ENCODE measurements at places on chromosomes 2 and 18.

- no peak for DNase-seq
Observed at GRCh38 chr18:23341383-23341782, 111.7 kb upstream of the RIOK3 start.

DNA sequence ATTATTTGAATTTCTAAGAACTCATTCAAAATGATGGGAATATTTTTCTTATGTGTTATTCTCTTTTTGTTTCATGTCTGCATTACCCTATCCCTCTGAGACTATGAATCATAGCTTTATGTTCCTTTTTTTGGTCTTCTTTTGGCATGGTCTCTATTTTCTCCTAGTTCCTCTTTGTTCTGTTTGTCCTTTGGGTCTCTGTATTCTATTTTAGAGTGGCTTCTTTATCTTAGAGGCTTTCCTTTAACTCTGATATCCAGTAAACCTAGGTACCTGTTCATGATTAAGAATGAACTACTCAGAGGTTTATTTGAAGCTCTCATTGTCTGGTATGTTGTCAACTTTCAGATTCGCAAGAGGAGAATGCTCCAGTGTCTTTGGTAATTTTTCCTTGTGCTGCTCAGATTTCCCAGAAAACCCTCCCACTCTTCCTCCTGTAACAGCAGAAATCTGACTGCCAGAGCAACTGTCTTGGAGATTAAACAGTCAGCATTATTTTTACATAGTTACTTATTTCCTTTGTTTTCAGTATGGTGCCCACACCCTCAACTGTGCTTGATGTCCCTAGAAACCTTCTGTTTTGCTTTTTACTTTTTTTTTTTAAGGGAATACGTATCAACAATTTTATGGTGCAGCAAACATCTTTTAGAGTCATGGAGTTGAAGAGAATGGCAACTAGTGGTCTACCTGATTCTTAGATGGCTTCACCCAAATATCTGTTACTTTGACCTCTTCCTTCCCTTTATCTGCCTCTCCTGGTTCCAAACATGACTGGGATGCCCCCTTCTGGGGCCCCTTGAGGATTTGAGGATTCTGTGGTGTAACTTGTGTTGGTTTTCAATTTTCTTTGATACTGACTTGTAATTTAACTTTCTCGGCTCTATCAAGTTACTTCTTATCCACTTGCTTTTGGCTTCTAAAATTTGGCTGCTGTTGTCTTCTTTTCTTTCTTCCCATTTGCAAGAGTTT lies 92.0 kb downstream of the DPP10 start:
- DNase-seq: peak; percentile 5

DNA sequence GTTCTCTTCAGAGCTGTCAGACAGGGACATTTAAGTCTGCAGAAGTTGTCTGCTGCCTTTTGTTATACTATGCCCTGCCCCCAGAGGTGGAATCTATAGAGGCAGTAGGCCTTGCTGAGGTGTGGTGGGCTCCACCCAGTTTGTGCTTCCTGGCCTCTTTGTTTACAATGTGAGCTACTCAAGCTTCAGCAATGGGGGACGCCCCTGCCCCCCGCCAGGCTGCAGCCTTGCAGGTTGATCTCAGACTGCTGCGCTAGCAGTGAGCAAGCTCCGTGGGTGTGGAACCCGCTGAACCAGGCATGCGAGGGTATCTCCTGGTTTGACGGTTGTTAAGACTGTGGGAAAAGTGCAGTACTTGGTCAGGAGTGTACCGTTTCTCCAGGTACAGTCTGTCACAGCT lies 24.0 kb upstream of the PAIP2B start:
- no peak for DNase-seq

DNA sequence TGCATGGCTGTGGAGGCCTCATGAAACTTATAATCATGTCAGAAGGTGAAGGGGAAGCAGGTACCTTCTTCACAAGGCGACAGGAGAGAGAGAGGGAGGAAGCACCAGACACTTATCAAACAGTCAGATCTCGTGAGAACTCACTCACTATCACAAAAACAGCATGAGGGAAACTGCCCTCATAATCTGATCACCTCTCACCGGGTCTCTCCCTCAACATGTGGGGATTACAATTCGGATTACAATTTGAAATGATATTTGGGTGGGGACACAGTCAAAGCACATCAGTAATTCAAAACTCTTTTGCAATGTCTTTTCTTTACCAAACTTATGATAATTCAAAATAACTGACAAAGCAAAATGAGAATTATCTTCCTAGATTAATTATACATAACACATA lies 8.5 kb upstream of the CCDC68 start:
- no peak for DNase-seq

DNA sequence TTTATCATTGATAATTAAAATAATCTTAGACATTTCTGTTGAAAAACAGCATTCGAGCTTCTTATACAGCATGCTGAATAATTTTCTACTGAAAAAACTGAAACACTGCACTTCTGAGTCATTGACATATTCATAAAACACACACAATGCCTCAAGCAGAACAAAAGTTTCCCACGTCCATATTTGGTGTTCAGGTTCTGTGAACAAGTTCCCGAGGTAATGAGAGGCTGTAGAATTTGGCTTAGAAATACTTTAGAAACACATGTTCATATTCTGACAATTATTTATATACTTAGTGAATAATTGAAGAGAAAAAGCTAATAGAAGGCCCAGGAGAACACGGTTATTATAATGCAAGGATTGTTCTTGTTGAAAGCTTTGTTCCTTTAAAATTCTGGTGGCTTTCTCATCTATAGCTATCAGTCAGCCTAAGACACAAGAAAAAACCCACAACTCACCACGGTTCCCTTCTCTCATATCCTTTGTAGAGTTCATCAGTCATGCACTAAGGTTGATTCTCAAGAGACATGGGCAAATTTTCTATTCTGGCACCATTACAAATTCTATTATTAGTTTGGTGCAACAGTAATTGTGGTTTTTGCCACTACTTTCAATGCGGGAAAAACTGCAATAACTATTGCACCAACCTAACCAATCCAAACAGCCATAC lies 194.4 kb downstream of the TMX3 start:
- no peak for DNase-seq

DNA sequence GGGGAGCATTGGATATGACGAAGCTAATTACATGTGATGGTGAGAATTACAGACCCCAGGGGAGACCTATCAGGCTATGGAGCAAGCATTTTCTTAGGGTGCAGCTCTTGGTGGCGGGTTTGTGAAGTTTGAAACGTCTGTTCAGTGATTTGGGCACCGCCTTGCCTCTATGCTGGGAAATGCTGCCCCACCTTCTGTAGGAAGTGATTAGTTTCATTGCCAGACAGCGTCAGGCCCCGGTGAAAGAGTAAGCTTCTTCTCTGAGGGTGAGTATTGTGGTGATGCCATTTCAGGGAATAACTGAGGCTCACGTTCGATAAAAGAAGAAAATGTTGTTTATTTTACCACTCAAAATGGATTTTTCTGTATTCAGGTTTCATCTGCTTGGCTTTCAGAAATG lies 186.2 kb upstream of the CDH2 start:
- no peak for DNase-seq

GRCh38 chr18:26631135-26631534 lies 82.8 kb upstream of the KCTD1 start:
- DNase-seq: no peak

DNA sequence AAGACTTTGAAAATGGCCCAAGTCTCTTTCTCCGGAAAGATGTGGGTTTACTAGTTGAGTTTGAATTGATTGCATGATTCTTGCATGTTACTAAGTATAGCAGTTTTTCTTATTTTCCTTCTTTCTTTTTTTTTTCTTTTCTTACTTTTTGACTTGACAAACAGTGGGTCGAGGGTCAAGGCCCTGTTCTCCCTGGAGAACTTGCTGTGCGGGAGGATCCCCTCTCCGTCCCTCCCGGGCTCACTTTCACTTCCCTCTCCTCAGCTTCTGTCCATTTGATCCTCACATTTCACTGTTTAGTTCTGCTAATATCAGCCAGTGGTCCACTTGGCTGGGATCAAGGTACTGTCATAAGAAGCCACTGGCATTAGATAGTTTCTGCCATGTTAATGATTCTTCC lies 767.4 kb downstream of the TDRD15 start:
- DNase-seq: no peak

- no peak for DNase-seq
Observed at GRCh38 chr2:168241208-168241607, 6.2 kb downstream of the STK39 start.

- DNase-seq: no peak
Observed at GRCh38 chr2:43333656-43334144, 107.3 kb upstream of the ZFP36L2 start.

GRCh38 chr18:26821181-26821580 lies 44.3 kb downstream of the AQP4 start:
- no peak for DNase-seq

DNA sequence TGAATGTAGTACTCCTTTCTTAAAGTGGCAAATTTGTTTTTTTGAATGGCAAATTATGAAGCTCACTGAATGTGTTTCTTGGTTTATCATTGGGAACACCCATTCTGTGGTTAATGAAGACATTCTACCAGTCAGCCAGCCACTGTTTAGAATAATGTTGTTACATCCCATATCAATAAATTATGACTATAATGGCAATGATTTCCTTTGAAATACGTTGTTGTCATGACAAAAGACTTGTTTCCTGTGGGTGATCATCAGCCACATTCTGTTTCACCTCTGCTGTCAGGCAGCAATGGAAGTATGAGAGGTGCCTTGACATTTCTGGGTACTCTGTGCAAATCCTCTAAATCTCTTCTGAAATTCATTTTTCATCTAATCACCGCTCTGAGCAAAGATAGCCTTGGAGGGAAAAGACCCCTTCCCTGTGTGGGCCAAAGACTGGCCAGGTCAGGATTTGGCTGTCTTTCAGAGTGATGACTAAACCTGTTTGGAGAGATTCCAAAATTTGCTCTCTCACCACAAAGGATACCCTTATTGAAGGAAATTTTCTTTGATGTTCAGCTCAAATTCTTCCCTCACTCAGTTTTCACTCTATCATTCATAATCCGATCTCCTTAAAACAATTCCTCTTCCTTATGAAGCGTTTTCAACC lies 869.2 kb downstream of the BCL11A start:
- DNase-seq: no peak

GRCh38 chr2:97992836-97993825 lies 2.6 kb downstream of the TMEM131 start:
- no peak for DNase-seq

- no peak for DNase-seq
Observed at GRCh38 chr18:26566874-26567555, 18.7 kb upstream of the KCTD1 start.

GRCh38 chr2:71705171-71705960 lies 252.0 kb downstream of the DYSF start:
- DNase-seq: no peak

GRCh38 chr2:131016826-131017741 lies 76.2 kb downstream of the FAM168B start:
- DNase-seq: no peak

DNA sequence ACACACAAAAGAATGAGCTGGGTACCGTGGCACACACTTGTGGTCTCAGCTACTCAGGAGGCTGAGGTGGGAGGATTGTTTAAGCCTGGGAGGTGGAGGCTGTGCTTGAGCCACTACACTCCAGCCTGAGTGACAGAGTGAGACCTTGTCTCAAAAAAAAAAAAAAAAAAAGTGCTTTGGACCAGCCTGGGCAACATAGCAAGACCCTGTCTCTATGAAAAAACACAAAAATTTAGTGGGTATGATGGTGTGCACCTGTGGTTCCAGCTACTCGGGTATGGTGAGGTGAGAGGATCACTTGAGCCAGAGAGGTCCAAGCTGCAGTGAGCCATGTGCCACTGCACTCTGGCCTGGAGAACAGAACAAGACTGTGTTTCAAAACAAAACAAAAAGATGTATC lies 10.4 kb downstream of the ZNF512 start:
- no peak for DNase-seq

GRCh38 chr2:85273738-85274731 lies 53.8 kb downstream of the TGOLN2 start:
- no peak for DNase-seq

DNA sequence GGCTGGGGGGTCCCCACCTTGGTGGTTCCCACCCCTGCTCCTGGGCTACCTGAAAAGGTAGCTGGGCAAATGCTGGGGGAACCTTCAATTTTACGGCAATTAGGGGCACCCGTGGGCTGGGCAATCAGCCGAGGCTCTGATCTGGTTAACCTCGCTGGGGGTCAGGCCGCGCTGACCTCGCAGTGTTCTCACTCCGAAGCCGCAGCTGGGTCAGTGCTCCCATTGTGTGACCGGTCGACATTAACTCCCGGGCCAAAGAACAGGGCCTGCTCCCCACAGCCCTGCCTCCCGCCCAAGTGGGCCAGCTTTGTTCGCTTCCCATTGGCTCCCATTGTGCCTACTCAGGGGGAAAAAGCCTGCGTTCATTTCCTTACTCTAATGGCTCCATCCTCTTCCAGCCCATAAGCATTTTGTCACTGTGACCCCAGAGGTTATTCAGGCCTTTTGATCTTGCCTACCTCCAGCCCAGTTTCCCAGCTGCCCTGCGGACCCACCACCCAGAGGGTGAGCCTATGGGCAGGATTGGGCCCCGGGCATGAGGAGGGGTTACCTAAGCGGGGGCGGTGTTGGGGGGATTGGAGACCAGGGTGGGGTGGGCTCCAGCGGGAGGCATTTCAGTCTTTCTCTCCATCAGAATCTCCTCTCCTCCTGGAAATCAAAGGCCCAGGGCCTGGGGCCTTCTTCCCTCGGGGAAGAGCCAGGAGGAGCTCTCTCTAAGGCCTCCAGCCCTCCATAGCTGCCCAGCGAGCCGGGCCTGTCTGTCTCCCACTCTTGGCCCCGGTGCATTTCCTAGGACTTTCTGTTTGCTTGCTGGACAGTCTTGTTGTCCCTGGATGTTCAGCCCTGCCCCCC lies 90.1 kb downstream of the MYCN start:
- DNase-seq: no peak

GRCh38 chr2:197042739-197043196 lies 116.3 kb upstream of the PGAP1 start:
- DNase-seq: no peak
